ENCODE measurements at places on chromosomes 12 and 14.

DNA sequence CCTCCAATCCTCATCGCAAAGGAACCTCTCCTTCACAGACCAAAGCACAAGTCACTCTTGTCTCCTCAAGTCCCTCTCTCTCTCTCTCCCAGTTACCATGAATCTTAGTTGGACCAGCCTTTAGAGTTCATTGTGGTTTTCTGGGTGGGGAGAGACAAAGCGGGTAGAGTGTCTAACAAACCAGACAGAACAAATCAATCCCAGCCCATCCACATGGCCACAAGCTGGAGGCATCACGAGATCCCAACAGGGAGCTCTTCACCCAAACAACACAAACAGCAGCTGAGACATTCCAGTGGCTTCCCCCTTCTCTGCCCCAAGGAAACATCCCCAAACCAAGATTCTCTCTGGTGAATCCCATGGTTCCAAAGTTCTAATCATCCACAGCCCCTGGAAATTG lies 22.4 kb downstream of the ACTN1 start:
- ATAC-seq, result no peak

GRCh38 chr12:13505636-13506035 lies 309.1 kb downstream of the EMP1 start:
- ATAC-seq, result no peak

DNA sequence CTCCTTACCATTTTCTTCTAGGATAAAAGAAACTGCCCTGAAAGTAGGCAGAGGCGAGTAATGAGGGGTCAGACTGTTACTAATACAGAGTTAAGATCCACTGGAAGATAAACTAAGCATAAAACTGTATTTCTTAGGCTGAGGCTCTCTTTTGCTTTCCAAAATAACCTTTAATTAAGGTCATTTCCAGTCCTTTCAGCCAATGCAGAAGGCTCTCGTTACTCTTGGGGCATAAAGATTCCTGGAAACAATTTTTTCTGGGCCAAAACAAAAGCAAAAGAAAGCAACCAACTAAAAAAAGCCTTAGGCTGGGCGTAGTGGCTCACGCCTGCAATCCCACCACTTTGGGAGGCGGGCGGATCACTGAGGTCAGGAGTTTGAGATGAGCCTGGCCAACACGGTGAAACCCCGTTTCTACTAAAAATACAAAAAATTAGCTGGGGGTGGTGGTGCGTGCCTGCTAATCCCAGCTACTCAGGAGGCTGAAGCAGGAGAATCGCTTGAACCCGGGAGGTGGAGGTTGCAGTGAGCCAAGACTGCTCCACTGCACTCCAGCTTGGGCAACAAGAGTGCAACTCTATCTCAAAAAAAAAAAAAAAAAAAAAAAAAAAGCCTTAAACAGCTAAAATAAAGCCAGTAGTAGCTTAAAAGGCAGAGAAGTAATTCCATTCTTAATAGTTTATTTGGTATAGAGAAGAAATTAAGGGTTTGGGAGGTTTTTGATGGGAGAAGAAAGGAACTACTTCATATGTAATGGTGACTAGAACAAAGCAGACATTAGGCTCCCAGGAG lies 68.9 kb upstream of the STAC3 start:
- no peak for ATAC-seq

DNA sequence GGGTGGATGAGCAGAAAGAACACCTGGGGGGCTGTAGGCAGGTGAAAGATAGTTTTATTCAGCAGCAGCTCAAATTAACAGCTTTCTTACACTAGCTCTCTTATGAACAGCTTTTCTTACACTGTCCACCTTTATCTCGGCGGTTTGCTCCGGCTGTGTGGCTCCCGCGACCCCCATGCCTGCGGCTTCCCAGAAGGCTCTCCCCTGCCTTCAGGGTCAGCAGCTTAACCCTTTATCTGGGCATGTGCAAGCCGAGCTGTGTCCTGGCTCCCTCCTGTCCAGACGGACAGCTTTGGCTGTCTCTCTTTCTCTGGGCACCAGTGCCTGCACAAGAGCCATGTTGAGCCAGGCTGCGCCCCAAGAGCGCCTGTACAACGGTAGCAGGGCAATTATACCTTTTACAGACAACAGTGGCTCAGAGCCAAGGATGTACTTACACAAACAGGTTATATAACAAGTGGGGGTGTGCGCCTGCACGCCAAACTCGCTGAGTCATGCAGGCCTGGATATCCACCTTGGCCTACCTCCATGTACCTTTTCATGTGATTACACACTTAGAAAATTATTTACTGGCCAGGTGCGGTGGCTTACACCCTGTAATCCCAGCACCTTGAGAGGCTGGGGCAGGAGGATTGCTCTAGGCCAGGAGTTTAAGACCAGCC lies 28.5 kb upstream of the KLHL42 start:
- ATAC-seq, result no peak

DNA sequence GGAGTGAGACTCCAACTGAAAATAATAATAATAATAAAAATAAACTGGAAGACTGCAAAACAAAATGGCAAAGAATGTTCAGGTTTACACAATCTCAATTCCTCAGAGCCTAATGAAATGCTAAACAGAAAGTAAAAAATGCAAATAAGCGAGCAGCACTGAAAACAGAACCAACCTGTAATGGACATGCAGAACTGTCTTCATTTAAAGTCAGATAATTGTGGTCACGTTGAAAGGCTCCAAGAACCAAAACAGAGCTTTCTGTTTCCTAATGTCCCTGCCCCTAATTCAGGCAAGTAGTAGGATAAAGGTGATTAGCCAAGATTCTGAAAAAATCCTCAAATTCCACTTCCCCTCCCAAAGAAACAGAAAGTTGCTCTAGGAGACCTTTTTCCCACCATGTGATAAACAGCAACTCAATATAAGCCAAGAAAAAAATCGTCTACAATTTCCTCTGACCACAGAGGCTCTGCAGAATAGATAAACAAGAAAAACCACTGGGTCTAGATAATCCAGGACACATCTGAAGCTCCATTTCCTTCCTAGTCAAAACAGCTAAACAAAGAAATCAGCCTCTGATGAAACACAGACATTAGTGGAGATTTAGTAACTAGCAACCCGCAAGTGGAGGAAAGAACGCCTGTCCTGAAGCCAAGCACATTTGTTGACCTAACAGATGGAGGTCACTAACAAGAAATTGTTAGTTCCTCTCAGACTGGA lies 3.0 kb downstream of the MIS18BP1 start:
- ATAC-seq, result no peak

- no peak for ATAC-seq
These were observed 8.1 kb upstream of the OR6C65 start for GRCh38 chr12:55392032-55392795.

DNA sequence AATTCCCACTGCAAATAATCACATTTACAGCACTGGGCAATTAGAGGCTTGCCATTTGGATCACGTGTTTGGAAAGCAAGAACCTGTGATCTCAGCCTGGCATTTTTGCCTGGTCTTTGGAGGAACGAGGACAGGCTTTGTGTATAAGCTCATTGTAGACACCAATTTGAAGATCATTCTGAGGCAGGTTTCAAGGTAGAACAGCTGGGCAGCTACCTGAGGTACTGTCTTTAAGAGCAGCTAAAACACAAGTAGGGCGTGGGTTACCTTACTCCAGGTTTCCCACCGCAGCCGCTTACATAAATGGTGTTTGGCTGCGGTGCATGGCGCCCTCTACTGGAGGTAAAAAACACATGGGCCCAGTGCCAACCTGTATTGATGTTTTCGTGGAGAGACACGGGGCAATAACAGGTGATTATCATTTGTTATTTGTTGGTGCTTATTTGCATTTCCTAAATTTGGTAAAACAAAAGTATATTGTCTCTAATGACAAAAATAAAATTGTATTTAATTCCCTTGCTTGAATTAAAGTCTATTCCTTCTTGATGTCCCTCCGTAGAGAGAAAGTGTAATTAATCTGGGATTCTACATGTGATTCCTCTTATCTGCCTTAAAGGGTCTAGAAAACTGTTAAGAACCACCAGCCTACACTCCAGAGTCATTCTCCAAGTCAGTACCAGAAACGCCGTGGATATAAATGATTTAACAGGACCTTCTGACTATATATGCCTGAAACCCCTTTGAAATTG lies 69.7 kb downstream of the SVOP start:
- ATAC-seq, result peak; percentile 78

- ATAC-seq, result no peak
These were observed 6.8 kb downstream of the KIF26A start for GRCh38 chr14:104144911-104145825.

DNA sequence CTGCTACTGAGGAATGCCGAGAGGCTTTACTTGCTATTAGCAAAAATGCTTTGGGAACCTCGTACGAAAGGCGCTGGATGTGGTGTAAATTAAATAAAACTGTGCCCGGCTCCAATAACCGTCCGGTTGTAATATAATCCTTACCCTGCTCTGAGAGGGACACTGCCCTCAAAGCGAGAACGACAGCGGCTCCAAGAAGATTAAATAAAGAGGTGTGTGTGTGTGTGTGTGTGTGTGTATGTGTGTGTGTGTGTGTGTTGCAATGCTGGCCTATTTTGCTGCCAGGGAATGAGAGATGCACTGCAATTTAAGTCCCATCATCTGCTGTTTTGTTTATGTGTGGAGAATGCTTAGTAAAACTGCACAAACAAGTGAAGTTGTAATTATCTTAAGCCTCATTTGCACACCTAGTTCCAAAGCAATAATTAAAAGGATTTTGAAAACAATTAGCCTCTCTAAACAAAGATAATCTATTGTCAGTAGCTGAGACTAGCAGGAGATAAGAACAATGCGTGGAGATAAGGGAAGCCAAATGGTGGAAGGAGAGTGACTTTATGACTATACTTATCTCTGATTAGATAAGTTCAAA lies 1.2 kb upstream of the SIX1 start:
- no peak for ATAC-seq

GRCh38 chr14:71582705-71583104 lies 349.5 kb upstream of the RGS6 start:
- ATAC-seq, result no peak

DNA sequence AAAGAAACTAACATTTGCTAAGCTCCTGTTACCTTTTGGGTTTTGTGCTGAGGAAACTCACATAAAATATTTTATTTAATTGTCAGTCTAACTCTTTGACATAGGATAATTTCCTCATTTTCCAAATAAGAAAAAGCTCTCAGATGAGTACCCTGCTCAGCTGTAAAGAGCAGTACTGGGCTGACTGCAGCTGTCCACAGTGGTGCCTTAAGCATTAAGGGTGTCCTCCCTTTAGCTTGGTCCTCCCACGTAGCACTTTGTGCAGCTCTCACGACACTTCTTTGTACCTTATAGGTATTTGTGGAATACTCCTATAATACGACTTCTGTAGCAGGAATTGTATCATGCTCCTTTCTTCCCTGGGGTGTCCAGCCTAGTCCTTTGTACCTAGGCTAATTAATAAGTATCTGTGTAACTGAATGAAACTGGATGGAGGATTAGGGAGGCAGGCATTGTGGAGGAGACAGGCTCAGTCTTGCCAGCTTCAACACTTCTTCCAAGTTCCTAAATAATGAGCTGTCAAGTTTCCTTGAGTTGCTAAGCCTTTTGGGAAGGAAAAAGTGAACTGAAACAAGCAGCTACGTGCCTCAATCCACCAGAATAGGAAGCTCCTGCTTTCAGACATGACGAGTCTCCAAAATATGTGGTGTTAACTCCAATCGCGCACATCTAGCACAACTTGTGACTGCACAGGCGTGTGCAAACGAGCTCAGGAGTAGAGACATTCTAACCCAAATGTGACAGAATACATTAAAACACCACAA lies 123.0 kb downstream of the SLC38A4 start:
- no peak for ATAC-seq

DNA sequence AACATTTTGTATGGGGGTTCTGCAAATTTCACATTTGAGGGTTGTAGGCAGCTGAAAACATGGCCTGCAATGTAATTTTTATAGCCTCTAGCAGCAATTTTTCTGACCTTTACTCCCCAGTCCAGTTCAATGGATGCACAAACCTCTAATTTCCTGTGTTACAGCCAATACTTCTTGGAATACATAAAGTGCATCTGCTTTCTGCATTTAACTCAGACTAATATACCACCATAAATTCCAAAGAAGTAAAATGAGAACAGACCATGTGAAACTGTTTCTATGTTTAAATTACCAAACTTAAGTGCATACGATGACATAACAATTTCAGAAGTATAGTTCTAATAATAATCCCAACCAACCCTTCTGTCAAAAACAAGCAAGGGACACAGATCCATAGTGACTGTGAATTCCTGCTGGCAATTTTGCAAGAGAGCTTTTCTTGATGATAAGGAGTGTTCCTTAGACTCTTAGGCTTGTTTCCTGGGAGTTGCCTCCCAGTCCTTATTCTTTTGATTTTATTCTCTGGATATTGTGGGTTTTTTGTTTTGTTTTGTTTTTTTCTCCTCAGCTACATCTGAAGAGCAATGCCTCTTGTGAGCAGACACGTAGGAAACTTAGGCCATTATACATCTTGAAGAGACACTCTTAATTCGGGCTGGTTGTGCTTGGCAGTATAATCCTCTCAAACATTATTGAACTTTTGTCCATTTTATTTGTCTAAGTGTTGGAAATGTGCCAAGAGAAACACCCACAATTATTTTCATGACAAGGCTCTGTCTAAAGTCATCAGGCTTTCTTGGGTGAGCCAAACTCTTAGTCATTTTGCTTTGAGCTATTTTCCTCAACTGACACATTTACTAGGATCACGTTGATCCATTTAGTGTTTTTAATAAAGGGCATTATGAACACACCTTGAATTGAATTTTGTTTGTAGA lies 51.3 kb upstream of the RERGL start:
- ATAC-seq, result no peak

GRCh38 chr14:75361751-75362433 lies 65.9 kb upstream of the JDP2 start:
- no peak for ATAC-seq

GRCh38 chr14:22395803-22396202 lies 193.2 kb downstream of the DAD1 start:
- ATAC-seq, result no peak

DNA sequence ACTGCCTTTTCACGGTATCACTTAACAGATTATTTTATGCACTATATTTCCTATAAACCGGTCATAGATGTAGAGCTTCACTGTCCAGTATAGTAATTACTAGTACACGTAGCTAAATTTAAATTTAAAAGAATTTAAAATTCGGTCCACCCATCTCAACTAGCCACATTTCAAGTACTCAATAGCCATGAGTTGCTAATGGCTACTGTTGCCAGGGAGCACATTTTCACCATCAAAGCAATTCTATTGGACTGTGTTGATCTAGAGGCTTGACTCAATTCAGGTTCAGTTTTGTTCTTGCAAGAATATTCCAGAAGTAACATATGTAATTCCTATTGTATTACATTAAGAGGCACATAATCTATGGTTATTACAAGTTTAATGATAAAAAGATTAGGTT lies 20.0 kb downstream of the TMED8 start:
- no peak for ATAC-seq

DNA sequence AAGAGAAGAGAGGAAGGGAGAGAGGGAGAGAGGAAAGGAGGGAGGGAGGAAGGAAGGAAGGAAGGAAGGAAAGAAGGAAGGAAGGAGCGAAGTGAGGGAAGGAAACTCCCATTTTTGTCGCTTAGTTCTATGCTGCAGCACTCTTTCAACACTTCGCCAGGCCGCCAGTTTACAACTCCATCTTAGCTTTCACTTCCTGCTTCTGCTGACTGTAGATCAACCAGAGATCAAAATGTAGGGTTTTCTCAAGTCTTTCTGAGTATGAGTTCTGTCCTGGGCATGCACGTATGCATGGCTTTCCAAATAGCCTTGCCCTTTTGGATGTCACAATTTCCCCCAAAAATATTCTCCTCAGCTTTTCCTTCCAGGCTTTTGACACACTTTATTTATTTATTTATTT lies 723.4 kb downstream of the TRHDE start:
- no peak for ATAC-seq

- ATAC-seq, result no peak
These were observed 123.7 kb upstream of the TMTC1 start for GRCh38 chr12:29907461-29907860.

- ATAC-seq, result no peak
These were observed 96.3 kb downstream of the CACNA1C start for GRCh38 chr12:2149091-2149490.

- no peak for ATAC-seq
These were observed 20.4 kb downstream of the KRT18 start for GRCh38 chr12:52969166-52969795.
